ENCODE measurements at places on chromosomes 16 and 17. TPM values are rescaled to one million over a fixed set of nuclear protein-coding genes. Genes with fewer than 3 reads are reported as not detected.
A peak's percentile ranks its signal among the peaks of the same experiment; 100 is the strongest.

DNA sequence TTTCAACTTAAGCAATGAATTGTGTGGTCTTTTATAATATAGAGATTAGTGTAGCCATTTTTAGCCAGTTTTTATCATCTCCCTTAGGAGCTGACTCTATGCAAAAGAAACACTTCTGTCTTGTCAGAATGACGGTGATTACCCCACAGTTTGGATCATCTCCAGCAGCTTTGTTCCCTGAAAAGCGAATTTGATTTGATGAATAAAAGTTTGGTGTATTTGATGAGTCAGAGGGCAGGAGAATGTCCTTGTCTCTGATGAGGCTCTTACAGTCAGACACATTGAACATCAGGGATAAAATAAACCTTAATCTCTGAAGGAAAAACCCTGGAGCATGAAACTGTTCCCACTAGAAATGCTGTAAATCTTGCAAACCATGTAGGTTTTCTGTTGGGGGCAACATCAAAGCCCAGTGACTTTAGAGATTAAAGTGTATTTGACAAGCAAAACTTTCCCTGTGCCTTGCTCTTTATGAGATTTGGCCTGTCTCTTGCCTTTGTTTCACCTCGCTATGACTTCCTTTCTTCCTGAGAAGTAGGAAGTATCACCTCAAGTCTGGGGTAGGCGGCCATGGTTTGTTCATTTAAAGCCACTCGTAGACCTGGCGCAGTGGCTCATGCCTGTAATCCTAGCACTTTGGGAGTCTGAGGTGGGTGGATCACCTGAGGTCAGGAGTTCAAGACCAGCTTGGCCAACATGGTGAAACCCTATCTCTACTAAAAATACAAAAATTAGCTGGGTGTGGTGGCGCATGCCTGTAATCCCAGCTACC is 209.3 kb downstream of the FTO start:
- no peak overlapping the region for H3K4me3 ChIP-seq
- H3K36me3 ChIP-seq: no peaks in the 10 kb centered on the region
- peak; percentile 67 for DNase-seq
- H3K27me3 ChIP-seq: no peaks in the 10 kb centered on the region

- no peaks in the 10 kb centered on the region for H3K4me1 ChIP-seq
- H3K27me3 ChIP-seq: no peaks in the 10 kb centered on the region
- no peak for DNase-seq
- no peak overlapping the region for H3K4me3 ChIP-seq
- no peak overlapping the region for H3K27ac ChIP-seq
Observed at GRCh38 chr16:7017006-7017662, 315.5 kb upstream of the RBFOX1 start.

SLX1A gene
- total RNA-seq: 44.6 TPM

ZG16 gene
- 0.21 TPM for total RNA-seq

DNA sequence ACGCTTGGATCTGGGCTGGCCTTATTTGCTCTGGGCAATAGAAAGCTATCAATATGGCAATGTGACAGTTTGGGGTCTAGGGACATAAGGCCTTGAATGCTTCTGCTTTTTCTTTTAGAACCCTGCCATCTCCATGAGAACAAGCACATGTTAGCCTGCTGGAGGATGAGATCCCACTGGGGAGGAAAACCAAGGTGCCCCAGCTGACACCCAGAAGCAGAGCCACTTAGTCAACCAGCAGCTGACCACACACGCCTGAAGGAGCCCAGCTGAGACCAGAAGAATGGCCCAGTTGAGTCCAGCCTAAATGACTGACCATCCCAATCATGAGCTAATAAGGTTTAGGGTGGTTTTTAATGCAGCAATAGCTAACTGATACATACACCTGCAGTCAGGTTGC is 171.2 kb downstream of the AHSP start:
- no peak overlapping the region for H3K27ac ChIP-seq
- no peak overlapping the region for H3K4me3 ChIP-seq
- DNase-seq: no peak

DNA sequence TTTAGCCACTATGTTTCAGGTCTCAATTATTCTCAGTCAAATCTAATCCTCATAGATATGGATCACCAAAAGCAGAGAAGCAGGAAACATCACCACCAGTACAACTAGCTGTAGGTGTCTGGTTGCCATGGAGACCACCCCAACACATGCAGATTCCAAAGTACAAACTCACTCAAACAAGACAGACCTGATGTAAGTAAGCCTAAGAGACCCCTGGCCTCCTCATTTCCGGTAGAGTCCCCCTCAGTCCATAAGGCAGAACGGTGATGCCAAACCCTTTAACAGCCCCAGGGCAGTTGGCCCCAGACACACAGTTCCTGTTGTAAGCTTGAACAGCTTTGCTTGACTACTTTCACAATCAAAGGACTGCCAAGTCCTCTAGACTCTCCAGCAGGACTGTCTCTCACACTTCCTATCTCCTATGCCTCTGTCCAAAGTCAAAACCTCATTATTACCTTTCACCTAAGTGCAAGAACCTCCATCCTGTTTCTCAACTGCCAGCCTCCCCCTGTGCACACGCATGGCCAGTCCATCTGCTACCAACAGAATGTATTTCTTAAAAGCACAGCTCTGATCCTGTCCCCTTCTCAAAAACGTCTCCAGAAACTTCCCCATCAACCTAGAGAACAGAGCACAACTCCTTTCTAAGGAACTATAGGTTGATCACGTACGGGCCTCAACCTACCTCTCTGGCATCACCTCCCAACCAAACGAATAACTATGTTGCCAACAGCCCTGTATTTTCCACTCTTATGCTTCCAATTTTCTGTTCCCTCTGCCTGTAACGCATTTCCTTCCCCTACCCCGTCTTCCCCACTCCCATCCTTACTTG is 23.9 kb downstream of the SLC39A11 start:
- DNase-seq: no peak
- H3K27ac ChIP-seq: peak overlapping the region; percentile 48
- H3K4me1 ChIP-seq: peaks cover 4% of the 10 kb centered on the region
- H3K27me3 ChIP-seq: no peaks in the 10 kb centered on the region
- no peak overlapping the region for H3K4me3 ChIP-seq
- no peaks in the 10 kb centered on the region for H3K36me3 ChIP-seq

NECAB2 gene
- not detected for total RNA-seq

SLC52A1 gene
- not detected for total RNA-seq

DNA sequence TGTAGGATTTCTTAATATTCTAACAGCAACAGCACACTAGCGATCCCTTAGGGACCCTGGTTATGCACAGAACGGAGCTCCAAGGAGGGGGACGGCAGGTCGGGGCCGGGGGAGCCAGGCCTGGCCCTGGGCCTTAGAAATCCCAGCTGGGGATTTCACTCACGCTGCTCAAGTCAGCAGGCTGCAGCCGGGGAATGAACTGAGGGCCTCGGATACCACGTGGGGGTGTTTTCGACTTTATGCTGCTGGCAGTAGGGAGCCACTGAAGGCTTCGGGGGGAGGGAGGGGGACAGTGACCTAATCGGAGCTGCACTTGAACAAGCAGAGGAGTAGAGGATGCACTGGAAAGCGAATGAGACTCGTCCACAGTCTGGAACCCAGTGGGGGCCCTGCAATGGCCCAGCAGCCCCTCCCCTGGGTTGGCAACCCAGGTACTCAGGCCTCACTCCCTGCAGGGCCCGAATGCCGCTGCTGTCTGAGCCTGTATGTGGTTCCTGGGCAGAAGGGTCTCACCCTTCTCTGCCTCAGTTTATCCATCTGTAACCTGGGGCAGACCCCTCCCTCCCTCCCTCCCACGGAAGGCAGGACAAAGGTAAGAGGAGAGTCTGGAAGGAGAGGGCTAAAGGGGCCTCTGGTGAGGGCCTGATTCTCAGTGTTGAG is 53.7 kb downstream of the RPH3AL start:
- no peak overlapping the region for H3K27ac ChIP-seq
- H3K27me3 ChIP-seq: no peaks in the 10 kb centered on the region
- DNase-seq: no peak
- H3K4me3 ChIP-seq: no peak overlapping the region

DNA sequence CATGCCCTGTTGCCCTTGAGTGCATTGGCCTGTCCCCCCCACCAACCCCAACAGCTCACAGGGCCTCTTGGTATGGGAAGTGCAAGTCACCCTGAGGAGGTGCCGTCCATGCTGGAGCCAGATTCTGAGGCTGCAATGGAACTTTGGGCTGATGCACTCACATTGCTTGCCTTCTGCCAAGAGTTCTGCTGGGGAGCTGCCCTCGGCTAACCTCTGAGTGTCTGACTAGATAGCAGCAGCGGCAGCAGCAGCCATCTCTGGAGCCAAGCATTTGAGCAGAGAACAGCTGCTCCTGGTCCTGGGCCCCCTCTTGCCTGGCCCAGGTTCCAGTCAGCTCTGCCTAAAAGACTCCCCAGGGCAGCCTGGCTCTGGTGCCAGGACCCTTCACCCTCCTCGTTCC is 61.5 kb downstream of the GNAO1 start:
- no peaks in the 10 kb centered on the region for H3K4me1 ChIP-seq
- no peaks in the 10 kb centered on the region for H3K36me3 ChIP-seq
- H3K27ac ChIP-seq: no peak overlapping the region
- no peaks in the 10 kb centered on the region for H3K27me3 ChIP-seq
- H3K4me3 ChIP-seq: no peak overlapping the region
- DNase-seq: no peak

LHX1 gene
- not detected for total RNA-seq

Measured in ascending aorta (tissue), 2 donors.